Psoas muscle (tissue), 8 donors: ENCODE measurements at places on chromosomes 4 and X.

GRCh38 chrX:40721489-40722106 lies 13.7 kb downstream of the MED14 start:
- DNase-seq = no peak

DNA sequence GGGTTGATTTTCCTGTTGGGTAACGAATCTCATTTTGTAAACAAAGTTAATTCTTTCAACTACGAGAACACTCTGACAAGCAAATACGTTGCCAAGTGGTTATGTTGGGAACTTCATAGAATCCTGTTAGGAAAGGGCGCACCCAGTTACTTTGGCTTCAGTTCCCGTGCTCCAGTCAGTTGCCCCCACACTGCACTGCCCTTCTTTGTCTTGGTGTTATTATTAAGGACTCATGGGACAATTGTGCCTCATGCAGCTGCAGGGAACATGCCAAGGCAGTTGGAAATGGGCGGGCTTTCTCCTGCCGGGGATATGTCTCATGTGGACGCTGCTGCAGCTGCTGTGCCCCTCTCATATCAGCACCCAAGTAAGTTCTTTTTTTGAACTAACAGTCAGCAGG lies 28.9 kb downstream of the OFD1 start:
- DNase-seq = no peak

DNA sequence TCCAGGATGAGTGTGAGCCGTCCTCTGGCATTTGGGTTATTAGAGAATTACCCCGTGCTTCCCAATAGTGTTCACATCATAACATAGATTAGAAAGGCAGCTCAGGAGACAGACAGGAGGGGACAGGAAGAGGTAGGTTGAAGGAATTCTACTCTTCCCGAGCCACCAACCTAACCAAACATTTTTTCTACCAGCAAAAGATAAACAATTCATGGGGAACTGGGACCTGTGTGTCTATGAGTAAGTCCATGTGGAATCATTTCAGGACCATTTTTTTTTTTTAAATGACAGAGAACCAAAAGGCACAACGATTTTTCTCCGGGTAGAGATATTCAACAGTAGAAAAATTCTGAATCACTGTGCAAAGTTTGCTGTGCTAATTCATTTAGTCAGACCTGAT lies 174.2 kb upstream of the ETNPPL start:
- DNase-seq = no peak

- DNase-seq = no peak
Observed at GRCh38 chr4:95129821-95130311, 372.1 kb downstream of the BMPR1B start.

DNA sequence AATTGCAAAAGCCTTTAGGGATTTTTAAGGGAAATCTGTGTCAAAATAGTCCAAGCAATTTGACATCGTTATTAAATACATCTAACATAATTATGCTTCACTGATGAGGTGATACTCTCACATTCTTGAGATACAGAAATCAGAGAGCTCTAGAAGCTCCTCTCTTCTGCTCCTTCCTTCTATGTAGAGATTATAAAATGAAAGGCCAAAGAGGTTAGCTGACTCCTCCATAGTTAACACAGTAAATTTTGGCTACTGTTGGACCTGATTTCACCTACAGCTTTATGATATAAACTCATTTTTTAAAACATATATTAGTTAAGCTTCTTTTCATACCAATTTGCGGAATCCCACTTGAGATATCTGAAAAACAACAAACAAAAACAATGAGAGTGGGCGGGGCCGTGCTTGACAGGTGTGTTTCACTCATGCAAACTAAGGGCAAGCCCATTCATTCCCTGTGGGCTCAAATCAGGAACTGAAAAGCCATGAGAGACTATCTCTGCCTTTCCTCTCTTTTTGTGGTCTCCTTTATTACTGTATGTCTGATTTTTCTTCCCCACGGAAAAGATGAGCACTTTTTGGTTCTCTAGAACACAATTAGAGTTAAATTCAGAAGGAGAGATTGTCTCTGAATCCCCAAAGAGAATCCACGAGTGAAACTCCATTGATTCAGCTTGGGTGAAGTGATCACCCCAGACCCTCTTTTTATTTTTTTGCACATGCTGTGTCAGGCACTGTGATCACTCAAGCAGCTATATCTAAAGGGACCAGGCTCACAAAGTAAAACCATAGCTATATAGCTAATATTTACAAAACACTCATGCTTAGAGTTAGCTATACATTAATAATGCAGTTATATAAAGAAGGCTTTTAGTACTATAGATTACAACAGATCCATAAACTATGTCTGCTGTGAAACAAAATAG lies 566.3 kb downstream of the IL15 start:
- no peak for DNase-seq

DNA sequence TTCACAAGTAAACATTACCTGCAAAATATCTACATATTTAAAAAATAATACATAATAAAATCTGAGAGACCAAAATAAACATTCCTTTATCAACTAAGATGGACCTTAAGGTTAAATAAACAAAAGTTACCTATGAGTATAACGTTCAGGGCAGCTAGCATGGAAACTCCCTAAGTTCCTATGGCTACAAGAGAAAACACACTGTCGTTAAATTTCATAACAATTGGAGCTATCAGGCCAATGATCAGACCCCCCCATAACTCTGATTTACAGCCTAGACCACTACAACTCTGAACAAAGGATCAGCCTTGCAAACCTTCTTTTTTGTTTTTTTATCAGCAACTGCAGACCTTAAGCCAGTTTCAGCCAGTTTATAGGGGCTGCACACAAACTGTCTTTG lies 1418.4 kb downstream of the PCDH18 start:
- no peak for DNase-seq

DNA sequence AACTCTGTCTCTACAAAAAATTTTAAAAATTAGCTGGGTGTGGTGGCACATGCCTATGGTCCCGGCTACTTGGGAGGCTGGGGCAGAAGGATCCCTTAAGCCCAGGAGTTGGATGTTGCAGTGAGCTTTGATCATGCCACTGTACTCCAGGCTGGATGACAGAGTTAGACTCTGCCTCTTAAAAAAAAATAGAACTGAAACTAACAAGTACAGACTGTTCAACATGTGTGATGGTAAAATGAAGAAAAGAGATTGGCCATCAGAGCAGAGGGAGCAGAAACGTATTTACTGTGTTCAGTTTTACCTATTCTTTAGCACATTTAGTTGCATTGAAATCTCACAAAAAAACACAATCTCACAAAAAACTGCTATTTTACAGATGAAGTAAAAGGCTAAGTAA lies 77.9 kb upstream of the NAP1L5 start:
- no peak for DNase-seq
